Stimulated activated CD4-positive, alpha-beta T cell treated with anti-CD3 and anti-CD28 coated beads, Interleukin-15, amount 100 ng/mL, for 24 hours (primary cell): ENCODE measurements at places on chromosomes 2 and 18.

GRCh38 chr18:3840766-3841165 lies 390.8 kb downstream of the TGIF1 start:
- no peak for DNase-seq

- no peak for DNase-seq
Observed at GRCh38 chr2:204900910-204901309, 355.6 kb downstream of the PARD3B start.

DNA sequence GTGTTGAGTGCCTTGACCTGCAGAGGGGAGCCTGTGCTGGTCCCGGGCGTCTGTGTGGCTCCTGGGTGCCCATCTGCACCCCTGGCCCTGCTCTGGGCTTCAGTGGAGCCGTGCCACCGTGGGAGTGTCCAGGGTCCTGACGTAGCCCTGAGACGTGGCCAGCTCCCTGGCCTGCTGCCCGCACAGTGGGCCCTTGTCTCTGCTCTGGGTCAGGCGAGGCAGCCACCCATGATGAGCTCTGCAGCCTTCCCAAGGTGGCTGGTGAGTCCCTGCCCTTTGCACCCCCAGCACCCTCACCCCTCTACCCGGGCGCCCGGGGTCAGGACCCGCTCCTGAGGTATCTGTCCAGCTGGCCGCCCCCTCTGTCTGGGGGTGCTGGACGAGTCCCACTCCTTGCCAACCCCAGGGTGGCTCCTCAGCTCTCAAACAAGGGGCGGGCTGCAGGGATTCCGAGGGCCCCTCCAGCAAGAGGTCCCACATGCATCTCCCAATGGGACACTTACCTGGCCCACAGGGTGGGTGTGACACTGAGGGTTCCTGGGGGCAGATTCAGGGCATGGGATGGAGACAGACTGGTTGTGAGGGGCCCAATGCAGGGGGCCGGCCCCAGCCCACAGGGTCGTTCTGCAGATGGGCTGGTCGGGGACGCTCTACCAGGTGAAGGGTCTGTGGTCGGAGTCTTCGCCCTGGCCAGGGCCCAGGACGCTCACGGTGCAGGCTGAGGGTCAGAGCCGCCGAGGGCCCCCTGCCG lies 2.4 kb downstream of the NEU4 start:
- no peak for DNase-seq

GRCh38 chr2:238635647-238636051 lies 208.9 kb downstream of the ASB1 start:
- no peak for DNase-seq

DNA sequence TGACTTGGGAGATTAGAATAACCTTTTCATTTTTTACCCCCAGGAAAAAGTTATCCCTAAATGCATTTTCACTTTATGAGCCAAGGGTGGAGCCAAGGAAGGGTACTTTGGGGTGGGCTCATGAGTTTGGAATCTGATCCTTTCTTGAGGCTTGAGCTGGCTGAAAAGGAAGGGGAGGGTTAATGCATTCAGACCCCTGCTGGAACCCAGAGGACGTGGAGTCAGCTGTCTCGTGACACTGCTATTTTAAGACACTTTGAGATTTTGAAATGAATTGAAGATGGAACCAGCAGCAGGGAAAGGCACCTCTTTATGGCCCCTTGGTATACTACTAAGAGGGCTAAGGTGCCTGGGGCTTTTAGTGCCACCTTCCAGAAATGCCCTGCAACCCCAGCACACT lies 90.4 kb downstream of the MARCHF4 start:
- DNase-seq = no peak

GRCh38 chr2:69178756-69179155 lies 165.8 kb downstream of the ANTXR1 start:
- no peak for DNase-seq

- DNase-seq = no peak
Observed at GRCh38 chr2:21416226-21416625, 292.5 kb downstream of the TDRD15 start.

GRCh38 chr18:697012-697411 lies 15.4 kb downstream of the ENOSF1 start:
- no peak for DNase-seq

DNA sequence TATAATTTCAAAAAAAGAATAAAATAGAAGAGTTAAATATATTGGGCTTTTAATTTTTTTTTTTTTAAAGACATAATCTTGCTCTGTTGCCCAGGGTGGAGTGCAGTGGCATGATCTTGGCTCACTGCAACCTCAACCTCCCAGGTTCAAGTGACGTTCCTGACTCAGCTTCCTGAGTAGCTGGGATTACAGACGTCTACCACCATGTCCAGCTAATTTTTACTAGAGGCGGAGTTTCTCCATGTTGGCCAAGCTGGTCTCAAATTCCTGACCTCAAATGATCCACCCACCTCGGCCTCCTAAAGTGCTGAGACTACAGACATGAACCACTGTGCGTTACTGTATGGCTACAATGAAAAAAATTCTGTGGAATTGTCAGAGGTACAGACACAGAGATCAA lies 98.1 kb upstream of the RGPD4 start:
- no peak for DNase-seq

DNA sequence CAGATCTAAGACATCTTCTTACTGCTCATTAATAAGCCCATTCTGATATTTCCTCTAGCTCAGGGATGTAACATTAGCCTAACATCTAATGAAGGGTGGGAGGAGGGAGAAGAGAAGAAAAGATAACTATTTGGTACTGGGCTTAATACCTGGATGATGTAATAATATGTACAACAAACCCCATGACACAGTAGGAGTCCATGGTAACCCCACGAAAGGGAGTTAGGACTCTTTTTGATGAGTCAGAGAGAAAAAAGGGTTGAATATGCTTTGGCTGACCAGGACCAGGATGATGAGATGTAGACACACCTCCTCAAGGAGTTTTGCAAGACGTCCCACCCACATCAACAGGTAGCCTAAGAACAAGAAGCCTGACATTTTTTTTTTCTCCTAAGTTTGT lies 34.4 kb upstream of the DLX2 start:
- DNase-seq = no peak

DNA sequence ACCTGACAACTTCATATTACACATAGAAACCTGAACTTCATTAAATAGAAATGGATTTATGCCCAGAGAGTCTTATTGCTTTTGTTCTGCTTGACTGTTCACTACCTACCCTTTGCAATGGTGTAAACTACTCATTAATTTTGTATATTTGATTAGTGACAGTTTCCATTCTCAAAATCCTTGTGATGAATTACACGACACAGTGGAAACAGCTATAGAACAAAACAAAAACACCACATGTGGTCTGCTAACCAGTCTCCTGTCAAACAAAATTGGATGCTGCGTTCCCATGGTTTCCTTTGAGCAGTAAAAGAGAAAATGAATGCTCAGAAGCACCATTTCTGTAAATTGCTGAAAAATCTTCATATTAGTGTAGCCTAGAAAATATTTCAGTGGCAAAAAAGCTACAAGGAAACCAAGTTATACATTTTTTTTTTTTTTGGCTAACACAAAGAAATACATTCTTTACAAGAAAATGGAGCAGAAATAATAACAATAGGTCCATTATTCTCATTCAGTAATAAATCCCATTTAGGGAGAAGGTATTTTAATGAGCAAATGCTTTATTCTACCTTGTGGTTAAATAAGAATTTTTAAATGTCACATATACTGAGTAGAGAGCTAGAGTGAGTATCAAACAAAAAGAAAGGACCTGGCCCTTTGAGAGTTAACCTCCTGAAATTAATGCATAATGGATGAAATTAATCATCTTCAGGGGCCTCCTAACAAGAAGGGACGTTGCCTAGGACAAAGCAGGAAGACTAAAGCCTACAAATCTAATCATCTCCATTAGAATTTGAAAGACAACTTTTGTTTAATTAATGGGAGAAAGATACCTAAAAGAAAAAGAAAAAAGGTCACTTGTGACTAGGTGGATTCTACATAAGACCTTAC lies 355.1 kb upstream of the ZC3H15 start:
- DNase-seq = no peak

- no peak for DNase-seq
Observed at GRCh38 chr2:154698296-154698720, at the start of gene KCNJ3. Gene KCNJ3 (plus strand): TSS chr2:154698695. CDS start chr2:154698776, 81 bp downstream.

GRCh38 chr2:186592137-186592875 lies 2.5 kb downstream of the ITGAV start:
- no peak for DNase-seq

DNA sequence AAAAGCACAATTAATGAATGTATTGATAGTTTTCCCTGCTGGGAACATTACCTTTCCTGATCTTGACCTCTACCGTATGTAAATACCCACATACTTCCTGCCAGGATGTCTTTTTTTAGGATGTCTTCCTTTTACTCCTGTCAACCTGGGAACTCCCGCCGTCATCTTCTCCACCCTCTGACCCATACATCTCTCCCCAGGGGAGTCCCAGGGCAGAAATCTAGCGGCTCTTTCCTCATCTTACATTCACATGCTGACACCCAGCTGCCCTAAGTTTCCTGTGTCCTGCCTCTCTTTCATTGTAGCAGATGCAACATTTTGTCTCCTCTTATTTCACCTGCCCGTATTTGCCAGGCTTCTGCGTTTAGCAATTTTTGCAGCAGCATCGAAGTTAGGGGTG lies 107.8 kb downstream of the CRIM1 start:
- DNase-seq = no peak

GRCh38 chr2:29663268-29663667 lies 258.1 kb downstream of the ALK start:
- DNase-seq = no peak

DNA sequence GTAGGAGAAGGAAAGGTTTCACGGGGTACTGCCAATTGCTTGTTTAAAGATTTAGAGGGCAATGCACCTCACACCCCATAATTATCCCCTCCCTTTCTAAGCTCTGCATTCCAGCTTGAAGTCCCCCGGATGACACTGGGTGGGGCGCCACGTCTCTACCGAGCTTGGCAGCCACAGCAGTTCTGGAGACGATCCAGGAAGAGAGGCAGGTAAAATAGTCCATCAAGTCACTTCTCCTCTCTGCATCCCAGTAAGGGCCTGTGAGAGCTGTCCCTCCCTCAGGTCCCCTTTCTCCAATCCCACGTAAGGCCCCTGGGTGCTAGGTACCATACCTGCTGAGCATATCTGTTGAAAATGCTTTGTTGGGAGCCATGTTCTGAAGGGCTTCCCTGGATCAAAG lies 65.7 kb downstream of the CAPN13 start:
- DNase-seq = no peak

DNA sequence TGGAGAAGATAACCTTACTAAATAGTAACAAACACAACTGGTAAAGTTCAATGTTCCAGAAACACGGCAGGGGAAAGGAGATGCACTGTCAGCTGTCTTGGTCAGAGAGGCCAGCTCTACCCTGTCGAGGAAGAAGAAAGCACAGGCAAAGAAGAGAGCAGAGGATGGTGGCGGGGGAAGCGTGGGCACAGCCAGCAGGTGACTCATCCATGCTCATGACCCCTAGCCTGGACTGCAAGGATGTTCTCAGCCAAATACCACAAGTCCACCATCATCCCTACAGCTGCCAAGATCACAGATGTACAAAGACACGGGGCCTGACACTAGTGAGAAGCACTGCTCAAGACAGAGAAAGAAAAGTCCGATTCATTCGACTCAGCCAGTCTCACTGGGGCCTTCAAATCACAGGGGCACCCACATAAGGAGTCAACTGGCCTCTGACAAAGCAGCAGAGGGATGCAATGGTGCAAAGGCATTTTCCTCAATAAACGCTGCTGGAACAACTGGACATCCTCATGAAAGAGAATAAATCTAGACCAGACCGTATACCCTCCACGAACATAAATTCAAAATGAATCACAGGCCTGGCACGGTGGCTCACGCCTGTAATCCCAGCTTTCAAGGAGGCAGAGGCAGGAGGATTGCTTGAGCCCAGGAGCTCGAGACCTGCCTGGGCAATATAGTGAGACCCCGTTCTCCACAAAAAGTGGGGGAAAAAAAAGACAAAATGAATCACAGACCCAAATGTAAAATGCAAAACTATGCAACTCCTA lies 5.6 kb downstream of the DTYMK start:
- no peak for DNase-seq

GRCh38 chr2:100292022-100292580 lies 30.2 kb downstream of the LONRF2 start:
- DNase-seq = peak; percentile 65

- no peak for DNase-seq
Observed at GRCh38 chr2:199460101-199460671, 2.4 kb upstream of the SATB2 start.

GRCh38 chr2:19176172-19176852 lies 182.1 kb downstream of the OSR1 start:
- no peak for DNase-seq

DNA sequence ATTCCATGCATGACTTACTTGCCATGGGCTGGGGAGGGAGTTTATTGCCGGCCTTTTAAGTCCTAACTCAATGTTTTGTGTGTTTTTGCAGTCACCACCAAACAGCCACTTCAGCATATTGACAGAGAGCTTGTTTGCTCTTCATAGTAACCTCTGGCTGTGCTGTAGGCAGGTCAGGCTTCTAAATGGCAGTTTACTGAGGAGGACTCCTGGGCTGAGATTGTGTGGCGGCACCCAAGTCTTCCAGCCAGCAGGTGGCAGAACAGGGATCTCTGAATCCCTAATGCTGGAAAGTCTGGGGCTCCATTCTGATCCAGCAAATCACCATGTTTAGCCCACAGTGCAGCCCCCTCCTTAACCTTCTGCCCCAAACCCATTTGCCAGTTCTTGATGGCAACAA lies 121.2 kb downstream of the CAPN13 start:
- peak; percentile 24 for DNase-seq

DNA sequence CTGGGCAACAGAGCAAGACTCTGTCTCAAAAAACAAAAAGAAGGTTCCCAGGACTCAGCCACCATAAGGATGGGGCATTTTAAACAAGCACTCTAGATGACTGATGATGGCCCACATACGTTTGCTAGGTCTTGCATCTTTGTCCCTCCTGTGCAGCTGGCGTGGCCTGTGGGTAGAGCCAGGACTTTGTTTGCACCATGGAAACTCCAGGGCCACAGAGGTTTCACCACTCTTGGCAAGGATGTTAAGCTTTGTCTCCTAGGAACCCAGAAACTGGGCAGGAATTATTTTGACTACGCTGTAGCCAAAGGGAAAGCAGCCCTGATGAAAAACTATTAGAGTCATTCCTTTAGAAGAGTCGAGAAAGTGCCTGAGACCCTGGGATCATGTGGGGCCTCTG lies 75.3 kb upstream of the STPG4 start:
- DNase-seq = no peak

DNA sequence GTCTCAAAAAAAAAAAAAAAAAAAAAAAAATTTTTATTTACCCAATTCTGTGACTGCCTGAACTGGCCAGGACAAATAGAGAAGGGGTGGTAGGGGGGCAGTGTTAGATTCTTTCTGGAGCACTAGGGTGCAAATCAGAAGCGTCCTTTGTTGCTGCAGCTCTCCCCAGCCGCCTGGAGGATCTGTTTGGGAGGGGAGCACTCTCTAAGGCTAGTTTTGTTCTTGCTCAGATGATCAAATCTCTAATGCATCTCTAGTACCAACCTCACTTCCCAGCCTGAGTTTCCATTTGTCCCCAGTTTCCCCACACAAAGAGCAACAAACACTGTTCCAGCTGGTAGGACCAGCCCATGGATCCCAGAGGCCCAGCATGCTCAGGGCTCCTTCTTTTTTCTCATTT lies 83.0 kb downstream of the GBX2 start:
- no peak for DNase-seq

GRCh38 chr2:234669621-234670020 lies 172.7 kb upstream of the ARL4C start:
- no peak for DNase-seq
